ENCODE measurements at places on chromosomes 3 and 15.

- DNase-seq = no peak
Measured at GRCh38 chr3:106844638-106845037, 532.6 kb upstream of the CCDC54 start.

GRCh38 chr3:186646841-186647240 is 6.6 kb downstream of the FETUB start:
- no peak for DNase-seq

GRCh38 chr3:116050311-116050915 is 394.9 kb downstream of the LSAMP start:
- no peak for DNase-seq

DNA sequence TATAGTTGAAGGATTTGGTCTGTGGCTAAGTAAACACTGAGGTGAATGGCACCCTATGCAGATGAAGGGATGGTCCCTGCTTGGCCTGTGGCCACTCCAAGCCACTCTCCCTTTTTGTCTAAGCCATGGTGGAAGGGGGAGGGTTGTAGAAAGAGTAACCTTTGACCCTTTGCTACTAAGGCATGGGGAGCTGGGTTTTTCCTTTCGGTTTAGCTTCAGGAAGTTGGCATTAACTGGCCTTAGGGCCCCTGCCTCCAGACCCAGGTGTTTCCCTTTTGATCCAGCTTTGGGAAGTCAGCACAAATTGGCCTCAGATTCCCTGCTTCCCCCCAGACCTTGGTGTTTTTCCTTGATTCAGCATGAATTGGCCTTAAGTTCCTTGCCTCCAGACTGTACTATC is 49.5 kb downstream of the EFCAB12 start:
- no peak for DNase-seq

DNA sequence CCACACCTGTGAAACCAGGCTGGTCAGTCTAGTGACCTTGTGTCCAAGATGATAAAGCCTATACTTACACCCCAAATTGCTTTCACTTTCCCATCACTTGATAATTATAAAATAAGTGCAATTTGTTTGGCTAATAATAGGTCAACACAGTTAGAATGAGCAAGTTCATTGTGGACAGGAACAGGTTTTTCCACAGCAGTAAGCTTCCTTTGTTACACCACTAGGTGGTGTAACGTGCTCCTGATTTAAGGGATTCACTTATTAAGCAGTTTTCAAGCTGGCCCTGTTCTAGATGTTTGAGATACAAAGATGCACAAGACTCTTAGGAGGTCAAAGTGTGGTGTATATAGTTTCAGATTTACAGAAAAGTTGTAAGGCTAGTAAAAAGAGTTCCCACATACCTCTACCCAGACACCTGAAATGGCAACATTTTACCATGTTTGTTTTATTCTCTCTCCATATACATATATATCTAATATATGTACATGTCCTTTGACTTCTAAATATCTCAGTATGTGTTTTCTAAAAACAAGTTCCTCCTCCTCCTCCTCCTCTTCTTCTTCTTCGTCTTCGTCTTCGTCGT is 6.8 kb upstream of the MFSD1 start:
- no peak for DNase-seq

GRCh38 chr15:29913528-29914135 is 91.4 kb upstream of the TJP1 start:
- DNase-seq = no peak

GRCh38 chr3:104132566-104133403 is 1233.9 kb upstream of the ALCAM start:
- no peak for DNase-seq

GRCh38 chr3:123576122-123576521 is 8.7 kb downstream of the HACD2 start:
- no peak for DNase-seq

- no peak for DNase-seq
Measured at GRCh38 chr3:43895573-43895972, 204.8 kb downstream of the ABHD5 start.

- DNase-seq = no peak
Measured at GRCh38 chr3:188580659-188581058, 426.7 kb downstream of the LPP start.

GRCh38 chr15:25894371-25894902 is 31.3 kb upstream of the ATP10A start:
- DNase-seq = no peak

- no peak for DNase-seq
Measured at GRCh38 chr15:81483496-81483895, 109.5 kb upstream of the TMC3 start.

DNA sequence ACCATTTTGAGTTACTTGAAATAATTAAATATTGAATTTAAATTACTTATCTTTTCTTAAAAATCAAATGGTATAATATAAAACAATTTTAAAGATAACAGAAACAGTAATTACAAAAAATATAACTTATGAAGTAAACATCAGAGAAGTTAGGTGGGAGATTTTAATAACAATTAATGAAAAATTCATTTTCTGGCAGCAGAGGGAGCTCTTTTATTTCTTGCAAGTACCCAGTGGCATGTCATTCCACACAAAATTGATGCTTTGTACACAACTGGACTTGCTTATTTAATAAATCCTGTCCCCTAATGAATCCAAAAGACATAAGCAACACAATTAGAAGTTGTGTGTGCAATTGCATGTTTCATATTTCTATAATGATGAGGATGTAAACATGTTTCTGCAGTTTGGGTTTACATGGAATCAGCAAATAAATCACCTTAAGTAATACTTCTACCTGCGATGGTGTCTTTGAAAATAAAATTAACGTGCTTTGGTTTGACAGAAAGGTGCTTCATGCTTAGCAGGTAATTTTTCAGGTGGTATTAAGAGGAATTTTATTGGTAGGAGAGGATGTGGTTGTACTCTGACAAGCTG is 861.3 kb downstream of the ZPLD1 start:
- DNase-seq = no peak

- DNase-seq = no peak
Measured at GRCh38 chr3:32421991-32422859, 30.6 kb downstream of the CMTM7 start.

- no peak for DNase-seq
Measured at GRCh38 chr15:56739964-56740640, 6.8 kb upstream of the ZNF280D start.

GRCh38 chr3:31103623-31104180 is 209.2 kb upstream of the GADL1 start:
- no peak for DNase-seq

DNA sequence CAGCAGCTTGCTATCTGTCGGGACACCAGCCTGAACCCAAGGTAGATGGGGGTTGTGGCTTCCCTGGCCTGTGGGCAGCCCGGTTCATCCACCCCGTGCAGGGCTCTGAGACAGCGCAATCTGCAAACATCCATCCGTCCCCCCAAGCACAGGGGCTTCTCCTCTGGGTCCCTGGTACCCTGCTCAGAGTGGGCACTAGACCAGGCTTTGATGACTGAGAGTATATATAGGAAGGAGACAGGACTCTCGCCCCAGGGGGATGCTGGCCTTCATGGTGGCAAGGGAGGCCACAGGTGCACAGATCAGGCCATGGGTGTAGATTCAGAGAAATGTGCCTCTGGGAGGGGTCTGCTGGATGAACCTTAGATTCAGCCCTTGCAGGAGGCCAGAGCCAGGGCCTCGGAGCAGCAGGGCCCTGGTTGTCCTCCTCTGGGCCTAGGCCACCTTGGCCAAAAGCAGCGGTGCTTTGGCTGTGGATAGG is 40.3 kb downstream of the CFAP100 start:
- no peak for DNase-seq

- DNase-seq = no peak
Measured at GRCh38 chr3:162195147-162195546, 698.5 kb downstream of the OTOL1 start.

- DNase-seq = no peak
Measured at GRCh38 chr3:78633626-78634025, 1134.2 kb downstream of the ROBO1 start.

DNA sequence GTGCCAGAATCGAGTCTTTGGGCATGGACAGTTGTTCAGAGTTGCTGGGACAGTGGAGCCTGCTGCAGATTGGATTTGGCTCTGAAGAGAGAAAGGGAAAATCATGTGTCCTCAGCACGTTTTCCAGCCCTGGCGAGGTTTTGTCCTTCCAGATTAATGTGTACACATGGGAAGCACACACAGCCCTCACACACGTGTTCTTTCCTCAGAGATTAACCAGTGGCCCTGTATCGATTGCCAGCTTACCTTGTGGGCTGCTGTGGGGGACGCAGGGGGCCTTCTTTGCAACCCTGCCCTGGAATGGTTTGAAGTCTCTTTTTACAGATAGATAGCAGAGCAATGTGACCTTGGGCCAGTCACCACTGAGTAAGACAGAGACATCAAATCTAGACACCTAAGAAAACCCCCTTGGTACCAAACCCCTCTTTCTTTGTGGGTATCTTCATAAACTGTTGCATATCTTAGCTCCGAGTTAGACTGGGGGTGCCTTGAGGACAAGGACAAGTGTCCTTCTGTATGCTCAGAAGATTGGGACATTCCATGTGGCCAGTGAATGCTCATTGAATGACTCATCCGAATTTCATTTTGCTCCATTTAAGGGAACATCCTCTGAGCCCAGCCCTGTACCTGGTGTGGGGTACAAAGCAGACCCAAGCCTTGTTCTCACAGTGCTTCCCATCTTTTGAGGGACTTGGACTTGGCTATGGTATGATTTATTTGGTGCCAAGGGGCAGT is 48.0 kb downstream of the SMAD6 start:
- no peak for DNase-seq

GRCh38 chr3:100060685-100061484 is 53.4 kb downstream of the FILIP1L start:
- DNase-seq = no peak

GRCh38 chr3:123833398-123833785 is 50.7 kb downstream of the MYLK start:
- DNase-seq = no peak

DNA sequence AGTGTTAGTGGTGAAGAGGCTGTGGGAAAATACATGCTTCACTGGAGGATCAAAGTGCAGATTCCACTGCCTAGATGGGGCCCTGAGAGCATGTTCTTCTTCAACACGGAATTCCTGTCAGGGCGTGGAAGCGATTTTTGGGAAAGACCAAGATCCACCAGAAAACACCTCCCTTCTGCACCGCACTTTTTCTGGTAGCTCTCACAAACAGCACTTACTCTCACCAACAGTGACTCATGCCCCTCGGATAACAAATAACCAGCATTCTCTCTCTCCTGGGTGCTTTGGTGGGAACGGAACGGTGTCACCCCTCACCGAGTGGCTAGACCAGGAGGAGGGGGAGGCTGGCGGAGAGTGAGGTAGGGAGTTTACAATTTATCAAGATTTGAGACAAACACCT is 40.1 kb downstream of the ADAMTSL3 start:
- no peak for DNase-seq

DNA sequence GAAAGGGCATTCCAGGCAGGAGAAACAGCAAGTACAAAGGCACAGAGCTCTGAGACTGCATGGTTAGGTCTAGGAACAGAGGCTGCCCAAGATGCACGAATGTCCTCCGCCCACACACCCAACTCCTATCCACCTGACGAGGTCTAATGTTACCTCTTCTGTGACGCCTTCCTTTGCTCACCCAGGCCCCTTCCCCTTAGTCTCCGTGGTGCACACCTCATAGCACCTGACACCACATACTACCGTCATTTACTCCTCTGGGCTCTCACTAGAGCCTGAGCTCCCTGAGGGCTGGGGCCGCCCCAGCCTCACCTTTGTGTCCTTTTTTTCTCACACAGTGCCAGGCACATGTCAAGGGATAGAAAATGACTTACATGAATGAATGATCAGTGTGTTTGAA is 31.0 kb upstream of the RASGRF1 start:
- DNase-seq = no peak

GRCh38 chr3:71785532-71786216 is 726 bp upstream of the PROK2 start:
- DNase-seq = no peak

- DNase-seq = no peak
Measured at GRCh38 chr15:79430901-79431635, 1.1 kb upstream of the MINAR1 start.

- no peak for DNase-seq
Measured at GRCh38 chr3:175526609-175527280, 667.6 kb downstream of the NAALADL2 start.
